Stimulated activated CD8-positive, alpha-beta memory T cell treated with anti-CD3 and anti-CD28 coated beads, Interleukin-15, amount 100 ng/mL, for 24 hours (primary cell): ENCODE measurements at places on chromosomes 1 and 21.

- DNase-seq, result no peak
These were observed 65.2 kb upstream of the SGIP1 start for GRCh38 chr1:66468722-66469121.

DNA sequence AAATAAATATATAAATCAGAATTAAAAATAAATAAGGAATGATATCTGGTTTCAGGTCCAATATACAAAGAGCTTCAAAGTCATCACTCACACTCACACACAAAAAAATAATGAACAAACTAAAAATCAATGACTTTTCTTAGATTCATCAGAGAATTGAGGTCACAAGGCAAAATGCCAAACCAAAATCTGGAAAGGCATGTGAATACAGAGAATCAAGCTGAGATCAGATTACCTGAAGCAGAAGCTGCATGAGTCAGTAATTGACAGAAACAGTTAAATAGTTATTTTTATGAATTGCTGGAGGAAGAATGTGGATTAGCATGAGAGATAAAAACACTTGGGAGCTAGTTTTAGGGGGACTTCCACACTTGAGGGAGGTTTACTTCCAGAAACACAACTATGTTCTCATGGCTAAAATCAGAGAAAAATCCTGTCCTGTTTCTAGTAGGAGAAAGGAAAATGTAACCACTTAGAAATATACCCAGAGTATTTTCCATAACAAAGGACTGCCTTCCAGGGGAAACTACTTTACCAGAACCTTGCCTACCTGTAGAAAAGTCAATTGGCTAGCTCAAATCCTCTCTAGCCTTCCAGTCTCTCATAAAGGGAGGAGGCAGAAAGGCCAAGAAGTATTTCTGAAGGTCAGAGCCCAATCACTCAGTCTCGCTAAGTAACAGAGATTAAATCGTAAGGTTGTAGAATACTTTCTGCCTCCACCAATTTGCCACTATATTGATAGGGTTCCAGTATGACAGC is 536.6 kb upstream of the NR5A2 start:
- no peak for DNase-seq

DNA sequence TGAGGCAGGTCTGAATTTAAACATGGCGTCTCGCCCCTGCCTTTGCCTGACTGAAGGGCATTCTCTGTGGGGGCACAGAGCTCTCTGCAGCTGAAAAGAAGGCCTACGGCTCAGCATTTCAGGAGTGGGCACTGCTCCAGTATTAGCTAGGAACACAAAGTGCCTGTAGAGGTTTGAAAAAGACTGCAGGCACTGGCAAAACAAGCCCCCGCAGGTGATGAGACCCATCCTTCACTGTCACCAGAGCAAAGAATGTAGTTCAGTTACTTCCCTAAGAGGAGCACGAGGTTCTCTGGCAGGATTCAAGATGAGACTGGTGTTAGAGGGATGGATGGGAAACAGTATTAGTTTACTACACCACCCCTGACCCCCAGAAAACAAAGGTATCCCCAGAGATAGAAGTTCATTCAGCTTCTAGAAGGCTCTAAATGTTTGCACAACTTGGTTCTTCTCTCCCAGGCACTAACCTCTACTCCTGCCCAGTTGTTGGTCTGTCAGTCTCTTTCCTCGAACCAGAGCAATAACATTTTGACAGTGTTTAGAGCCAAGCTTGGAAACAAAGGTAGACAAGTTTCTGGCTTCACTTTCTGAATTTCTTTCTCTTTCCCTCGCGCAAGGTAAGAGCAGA is 101.9 kb upstream of the KCNE2 start:
- DNase-seq, result no peak

- DNase-seq, result no peak
These were observed 573 bp downstream of the KLHL21 start for GRCh38 chr1:6601923-6602668.

- DNase-seq, result no peak
These were observed 86.8 kb downstream of the HLX start for GRCh38 chr1:220966041-220966440.

- no peak for DNase-seq
These were observed 4.4 kb upstream of the WDR64 start for GRCh38 chr1:241647658-241648057.

DNA sequence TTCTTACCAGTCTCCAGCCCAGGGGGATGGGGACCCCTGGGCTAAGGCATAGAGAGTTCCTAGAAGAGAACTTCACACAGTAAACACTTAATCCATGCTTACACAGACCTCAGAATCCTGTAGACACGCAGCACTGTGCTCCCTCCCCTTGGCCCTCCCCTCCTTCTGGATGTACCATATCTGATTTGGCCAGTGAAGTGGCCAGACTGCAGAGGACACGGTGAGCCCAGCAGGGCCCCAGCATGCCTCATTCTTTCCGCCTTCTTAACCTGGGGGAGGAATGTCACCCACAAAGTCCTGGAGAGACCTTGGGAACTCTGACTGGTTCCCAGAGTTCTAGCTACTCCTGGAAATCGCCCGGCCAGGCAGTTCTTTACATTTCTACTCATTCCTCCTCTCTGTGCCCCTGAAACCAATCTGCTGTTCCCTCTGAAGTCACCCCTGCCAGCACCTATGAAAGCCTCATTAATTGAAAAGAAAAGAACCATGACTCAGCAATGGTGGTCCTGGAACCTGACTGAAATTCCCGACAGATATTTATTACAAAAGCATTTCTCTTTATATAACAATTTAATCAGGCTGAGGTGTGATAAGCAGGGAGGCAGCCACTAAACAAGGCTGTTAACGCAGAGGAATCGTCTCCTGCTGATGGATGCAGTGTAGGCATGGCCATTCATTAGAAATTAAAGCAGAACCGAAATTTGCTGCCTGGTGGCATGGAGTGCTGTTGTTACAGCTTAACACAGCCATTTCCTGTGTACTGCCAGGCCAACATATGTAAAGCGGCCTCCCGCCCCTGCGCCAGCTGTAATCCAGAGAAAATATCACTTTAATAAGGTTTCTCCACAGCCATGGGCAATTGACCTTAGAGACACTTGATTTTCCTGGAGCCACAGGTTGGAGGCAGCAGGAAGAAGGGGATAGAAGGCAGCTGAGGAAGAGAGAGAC is 74.6 kb upstream of the KCND3 start:
- DNase-seq, result no peak

DNA sequence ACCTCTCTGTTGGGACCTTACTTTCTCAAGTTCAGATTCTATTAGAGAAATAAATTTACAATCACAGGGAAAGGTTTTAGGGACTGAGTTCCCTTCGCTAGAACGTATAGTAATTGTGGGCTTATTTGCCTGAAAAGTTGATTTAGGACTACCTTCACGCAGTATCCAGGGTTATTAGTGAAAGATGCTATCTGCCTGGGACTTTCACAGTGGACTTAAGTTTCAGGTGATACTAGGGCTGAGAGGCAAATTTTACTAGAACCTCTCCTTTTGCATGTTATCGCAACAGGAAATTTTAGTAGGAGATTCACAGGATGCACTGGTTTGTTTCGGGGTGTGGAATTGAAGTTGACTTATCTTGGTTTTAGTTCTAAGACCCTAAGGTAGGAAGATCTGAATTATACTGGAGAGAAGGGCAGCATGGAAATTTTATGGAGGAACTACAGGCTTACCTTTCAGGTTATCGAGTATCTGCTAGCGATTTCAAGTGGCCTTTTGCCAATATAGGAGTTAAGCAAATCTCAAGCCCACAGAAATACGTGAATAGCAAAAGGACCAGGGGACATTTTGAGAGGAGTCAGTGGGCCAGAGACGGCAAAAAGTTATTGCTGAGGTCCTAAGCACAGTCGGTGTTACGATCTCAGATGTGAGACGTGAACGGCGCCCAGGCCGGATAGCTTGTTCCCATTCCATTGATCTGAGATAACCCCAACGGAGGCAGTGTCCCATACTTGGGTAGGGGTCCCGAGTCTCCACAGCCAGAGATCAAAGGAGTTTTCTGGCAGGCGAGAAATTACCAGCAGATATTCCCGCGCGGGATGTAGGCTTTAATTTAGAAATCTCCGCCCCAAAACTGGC is 723 bp upstream of the GNAI3 start:
- no peak for DNase-seq

GRCh38 chr1:170720661-170721060 is 56.7 kb downstream of the PRRX1 start:
- no peak for DNase-seq

DNA sequence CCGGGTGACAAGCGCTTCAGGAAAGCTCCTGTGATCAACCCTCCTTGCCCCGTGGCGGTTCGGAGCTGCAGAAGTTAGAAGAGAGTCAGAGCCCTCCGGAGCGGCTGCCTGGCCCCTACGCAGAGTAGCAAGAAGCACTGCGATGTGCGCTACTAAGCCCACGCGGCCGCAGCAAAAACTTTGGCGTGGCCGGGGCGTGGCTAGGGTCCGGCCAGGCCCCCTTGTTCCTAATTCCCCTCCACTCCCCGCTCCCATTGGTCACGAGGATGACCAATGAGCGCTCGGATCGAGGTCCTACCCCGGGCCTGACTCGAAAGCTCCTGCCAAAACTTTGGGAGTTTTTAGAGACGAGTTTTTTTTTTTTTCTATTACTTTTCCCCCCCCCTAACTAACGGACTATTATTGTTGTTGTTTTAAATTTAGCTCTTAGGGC is at the start of gene HLX:
HLX (plus strand) TSS at position 368 of the 433 bp plus-strand sequence. CDS start 415 bp downstream, outside the sequence.
- DNase-seq, result no peak

DNA sequence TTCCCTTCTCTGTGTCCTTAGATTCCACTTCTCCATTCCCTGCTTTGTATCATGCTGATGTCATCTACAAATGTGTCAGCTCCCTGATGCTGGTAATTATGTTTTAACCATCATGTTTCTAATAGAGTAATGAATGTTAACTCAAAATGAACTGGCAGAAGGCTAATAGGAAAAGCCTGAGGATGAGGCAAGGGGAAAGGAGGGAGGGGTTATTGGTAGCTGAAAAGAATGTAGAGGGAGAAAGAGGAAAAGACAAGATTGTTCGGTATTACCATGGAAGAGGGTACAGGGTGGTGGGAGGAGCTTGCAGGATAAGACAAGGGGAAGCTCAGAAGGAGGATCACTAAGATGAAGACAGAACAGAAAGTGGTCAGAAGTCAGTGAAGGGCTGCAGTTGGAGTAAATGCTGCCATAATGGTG is 150.9 kb downstream of the ZC3H11B start:
- DNase-seq, result no peak

GRCh38 chr1:186518822-186519381 is 58.0 kb upstream of the PDC start:
- DNase-seq, result no peak

- no peak for DNase-seq
These were observed 17.7 kb downstream of the DDAH1 start for GRCh38 chr1:85447006-85447943.

DNA sequence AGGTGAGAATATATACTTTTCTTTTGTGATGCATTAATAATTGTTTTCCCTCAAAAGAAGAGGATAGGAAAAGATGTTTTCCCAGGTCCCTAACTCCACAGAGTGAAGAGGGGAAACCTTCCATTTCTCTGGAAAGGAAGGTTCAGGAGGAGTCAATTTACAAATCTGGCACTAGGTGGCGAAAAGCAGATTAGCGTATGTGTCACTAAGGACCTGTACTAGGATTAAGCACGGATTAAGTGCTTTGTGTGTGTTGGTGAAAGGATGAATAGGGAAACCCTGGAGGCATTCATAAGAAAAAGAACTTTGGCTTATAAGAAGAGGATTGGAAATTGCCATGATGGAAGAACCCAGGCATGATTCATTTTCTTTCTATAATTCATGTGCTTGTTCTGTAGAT is 410.1 kb upstream of the PLXNA2 start:
- no peak for DNase-seq

DNA sequence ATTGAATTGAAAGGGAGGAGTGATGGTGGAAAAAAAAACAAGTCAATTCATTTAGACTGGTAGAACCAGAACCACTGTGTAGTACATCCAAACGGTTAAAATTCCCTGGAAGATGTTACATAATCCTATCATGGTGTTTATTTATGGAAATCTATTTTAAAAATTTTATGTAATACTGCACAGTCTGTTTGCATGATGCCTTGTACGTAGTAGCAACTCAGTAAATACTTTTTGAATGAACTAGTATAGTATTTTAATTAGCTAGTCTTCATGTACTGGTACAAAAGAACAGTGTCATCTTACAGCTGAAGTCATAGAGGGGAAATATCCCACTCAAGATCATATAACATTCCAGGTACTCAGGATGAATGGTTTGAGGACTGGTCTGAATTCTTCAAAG is 27.0 kb upstream of the IER5 start:
- no peak for DNase-seq

DNA sequence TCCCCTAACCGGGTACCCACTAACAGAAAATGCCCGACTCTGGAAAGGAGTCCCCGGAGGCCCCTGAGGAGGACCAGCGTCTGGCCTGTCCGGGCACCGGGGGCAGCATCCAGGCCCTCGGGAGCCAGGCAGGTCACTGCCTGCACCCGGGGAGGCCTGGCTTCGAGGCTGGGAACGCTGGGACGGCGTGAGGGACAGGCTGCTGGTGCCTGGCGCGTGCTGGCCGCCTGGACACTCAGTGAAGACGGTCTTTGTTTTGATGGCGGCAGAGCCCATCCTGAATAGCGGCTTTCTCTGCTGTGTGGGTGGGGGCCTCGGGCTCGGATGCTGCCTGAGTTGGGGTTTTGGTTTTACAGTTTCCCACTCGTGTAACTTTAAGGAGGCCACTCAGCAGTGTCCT is 37.6 kb downstream of the PRKCZ start:
- no peak for DNase-seq

DNA sequence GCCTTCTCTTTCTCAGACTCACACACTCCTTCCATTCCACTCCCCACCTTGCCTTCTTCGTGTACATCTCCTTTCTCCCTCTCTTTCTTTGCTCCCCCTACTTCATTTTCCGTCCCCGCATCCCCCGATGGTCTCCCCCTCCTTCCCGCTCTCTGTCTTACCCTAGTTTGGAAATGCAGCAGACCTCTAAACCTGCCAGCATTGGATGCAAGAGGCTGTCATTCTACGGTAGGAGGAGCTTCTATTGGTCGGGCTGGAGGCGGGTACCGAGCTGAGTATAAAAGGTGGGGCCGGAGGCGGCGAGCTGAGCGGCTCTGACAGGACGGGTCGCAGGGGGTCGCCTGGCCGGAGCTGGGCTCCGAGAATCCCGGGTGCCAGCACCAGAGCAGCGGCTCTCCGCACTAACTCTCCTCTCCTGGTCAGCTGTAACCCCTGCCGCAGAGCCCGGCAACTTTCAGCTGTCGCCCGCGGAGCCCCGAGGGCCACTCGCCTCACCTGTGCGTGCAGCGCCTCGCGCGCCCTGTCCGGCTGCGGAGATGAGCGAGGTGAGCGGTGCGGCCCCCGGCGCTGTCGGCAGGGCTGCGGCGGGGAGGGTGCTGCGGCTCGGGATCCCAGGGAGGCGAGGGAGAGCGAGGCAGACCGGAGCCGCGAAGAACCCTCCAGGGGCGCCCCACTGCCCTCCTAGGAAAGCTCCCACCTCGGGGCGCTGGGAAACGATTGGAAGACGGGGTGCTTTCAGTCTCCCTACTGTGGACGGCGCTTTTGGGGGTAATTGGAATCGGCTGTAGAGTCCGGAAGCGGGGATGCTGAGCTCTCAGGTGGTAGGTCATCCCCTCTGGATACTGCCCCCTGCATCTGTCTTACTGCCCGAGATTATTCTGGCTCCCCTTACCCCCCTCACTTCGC is at the start of gene PCP4L1:
PCP4L1 (plus strand) TSS at position 307 of the 906 bp plus-strand sequence; CDS start at position 537, 230 bp downstream.
- DNase-seq, result peak; percentile 1
